ENCODE measurements at places on chromosomes 2 and 18. TPM values are rescaled to one million over a fixed set of nuclear protein-coding genes. Genes with fewer than 3 reads are reported as not detected.

Gene CFLAR
- 47.2 TPM for total RNA-seq

Gene TTN
- total RNA-seq, result not detected

Gene PTH2R
- not detected for total RNA-seq

DNA sequence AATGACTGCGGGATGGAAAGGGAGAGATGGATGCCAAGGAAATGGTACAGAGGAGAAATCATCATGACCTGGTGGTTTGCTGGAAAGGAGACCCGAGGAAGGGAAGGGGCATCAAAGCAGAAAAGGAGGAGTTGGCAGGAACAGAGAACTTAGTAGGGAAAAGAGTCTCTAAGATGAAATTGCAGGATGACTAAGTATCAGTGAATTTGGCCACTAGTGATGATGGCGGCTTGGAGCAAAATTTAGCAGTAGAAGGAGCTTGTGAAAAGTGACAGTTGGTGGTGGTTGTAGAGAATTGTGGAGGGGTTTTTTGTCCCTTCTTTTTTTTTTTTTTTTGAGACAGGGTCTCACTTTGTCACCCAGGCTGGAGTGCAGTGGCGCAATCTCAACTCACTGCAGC lies 10.1 kb downstream of the METAP1D start:
- DNase-seq, result no peak

All from GM23248 (cell line).